Cardiac muscle cell (in vitro differentiated cells and primary cell): ENCODE measurements at places on chromosomes 3 and 15. TPM values are rescaled to one million over a fixed set of nuclear protein-coding genes. Genes with fewer than 3 reads are reported as not detected.
A peak's percentile ranks its signal among the peaks of the same experiment; 100 is the strongest.

DNA sequence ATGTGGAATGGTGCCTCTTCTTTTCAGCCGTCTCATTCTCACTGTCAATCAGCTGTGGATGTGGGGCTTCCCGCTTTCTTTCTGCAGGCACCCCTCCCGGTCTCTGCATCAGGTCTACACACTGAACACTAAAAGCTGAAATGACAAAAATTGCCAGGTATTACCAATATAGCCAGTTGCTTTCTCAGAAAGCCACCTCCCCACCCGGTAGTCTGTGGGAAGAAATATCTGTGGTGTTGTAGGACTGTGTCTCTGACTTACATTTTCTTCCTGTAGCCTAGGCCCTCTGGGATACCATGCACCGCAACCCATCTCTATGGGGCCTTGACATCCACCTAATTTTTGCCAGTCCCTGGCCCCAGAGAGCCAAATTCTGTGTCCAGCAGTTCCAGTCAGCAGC is 19.2 kb upstream of the EPHB1 start:
- peaks cover 14% of the 10 kb centered on the region for H3K27me3 ChIP-seq
- no peak overlapping the region for H3K4me3 ChIP-seq
- no peak overlapping the region for H3K27ac ChIP-seq
- peaks cover 7% of the 10 kb centered on the region for H3K4me1 ChIP-seq
- no peak for DNase-seq

DNA sequence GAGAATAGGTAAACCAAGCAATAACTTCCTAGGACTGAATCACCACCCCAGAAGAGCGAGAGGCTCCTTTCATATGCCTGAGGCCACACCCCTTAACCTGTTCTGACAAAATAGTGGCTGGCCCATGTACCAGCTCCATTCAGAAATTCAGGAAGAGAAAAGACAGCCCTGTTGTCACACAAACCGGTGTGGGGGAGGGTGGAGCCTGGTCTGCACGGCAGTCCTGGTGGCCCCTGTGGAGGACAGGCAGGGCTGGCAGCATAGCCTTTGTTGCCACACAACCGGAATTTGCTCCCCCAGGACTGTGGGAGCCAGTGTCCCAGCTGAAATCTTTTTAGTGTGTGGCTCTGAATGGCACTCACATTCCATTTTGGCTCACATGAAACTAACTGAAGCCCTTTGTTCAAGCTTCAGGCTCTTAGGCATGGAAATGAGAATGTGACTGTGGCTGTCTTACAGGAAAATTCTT is 23.8 kb downstream of the RLBP1 start:
- peak overlapping the region; percentile 70 for H3K27ac ChIP-seq
- no peaks in the 10 kb centered on the region for H3K27me3 ChIP-seq
- H3K4me1 ChIP-seq: peaks cover 23% of the 10 kb centered on the region
- H3K36me3 ChIP-seq: peaks cover 10% of the 10 kb centered on the region
- no peak overlapping the region for H3K4me3 ChIP-seq
- no peak for DNase-seq

GRCh38 chr15:78695046-78695671 is 54.1 kb upstream of the CHRNB4 start:
- peaks cover 5% of the 10 kb centered on the region for H3K4me1 ChIP-seq
- H3K4me3 ChIP-seq: no peak overlapping the region
- H3K36me3 ChIP-seq: no peaks in the 10 kb centered on the region
- H3K27ac ChIP-seq: no peak overlapping the region
- H3K27me3 ChIP-seq: no peaks in the 10 kb centered on the region

- H3K27me3 ChIP-seq: no peaks in the 10 kb centered on the region
- H3K27ac ChIP-seq: no peak overlapping the region
- H3K36me3 ChIP-seq: no peaks in the 10 kb centered on the region
- no peaks in the 10 kb centered on the region for H3K4me1 ChIP-seq
- DNase-seq: no peak
- H3K4me3 ChIP-seq: no peak overlapping the region
Measured at GRCh38 chr3:8638994-8639658, 5.5 kb downstream of the SSUH2 start.

DNA sequence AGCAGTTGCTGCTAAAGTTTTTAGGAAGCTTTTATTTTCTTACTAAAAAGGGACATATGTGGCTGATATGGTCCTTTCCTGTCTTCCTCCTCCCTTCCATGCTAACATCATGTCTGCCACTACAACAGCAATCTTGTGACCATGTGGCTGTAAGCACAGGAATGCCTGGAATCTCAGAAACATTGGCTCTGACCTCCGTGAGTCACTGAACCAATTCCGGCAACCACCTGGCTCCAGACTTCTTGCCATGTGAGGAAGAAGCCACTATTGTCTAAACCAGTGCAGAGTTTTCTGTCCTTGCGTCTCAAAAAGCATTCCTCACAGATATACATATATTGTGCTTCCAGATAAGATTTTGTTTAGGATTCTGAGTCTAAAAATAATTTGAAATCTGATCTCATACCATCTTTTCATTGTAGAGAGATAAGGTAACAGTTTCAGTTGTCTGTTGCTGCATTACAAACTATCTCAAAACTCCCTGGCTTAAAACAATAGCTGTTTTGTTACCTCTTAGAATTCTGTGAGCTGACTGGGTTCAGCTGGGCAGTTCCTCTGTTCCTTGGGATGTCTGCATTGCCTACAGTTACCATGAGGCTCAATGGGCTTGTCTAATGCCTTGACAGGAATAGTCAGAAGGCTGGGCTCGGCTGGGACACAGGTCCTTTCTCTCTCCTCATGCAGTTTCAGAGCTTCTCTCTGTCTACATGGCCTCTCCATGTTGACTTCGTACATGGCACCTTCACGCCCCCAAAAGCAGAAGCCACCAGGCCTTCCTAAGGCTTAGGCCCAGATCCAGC is 77.3 kb upstream of the MAGI1 start:
- H3K27ac ChIP-seq: peak overlapping the region; percentile 88
- H3K4me1 ChIP-seq: peaks cover 20% of the 10 kb centered on the region
- H3K27me3 ChIP-seq: no peaks in the 10 kb centered on the region
- no peaks in the 10 kb centered on the region for H3K36me3 ChIP-seq
- no peak overlapping the region for H3K4me3 ChIP-seq

DNA sequence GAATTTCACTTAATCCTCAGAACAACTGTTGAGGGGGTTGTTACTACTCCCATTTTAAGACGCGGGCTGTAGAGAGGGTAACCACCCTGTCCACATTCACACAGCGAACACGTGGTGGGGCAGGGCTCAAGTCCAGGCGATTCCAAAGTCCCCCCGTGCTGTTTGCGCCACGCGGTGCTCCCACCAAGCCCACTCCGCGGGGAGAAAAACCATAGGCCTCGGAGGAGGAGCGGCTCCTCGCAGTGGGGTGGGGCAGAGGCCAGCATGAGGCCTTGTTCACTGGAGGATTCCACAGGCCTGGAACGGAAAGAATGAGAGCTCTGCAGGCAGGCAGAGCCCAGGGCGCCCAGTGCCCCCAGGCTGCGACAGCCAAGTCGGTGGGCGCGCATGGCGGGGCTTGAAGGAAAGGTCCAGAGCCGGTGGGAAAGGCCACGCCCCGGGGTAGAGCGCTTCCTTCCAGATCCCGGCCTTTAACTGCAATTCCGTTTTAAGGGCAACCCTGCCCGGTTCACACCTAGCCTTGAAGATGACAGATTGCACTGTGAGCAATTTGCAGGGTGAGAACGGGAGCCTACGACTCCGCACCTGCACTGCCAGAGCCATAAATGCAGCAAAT is 161.8 kb upstream of the TBL1XR1 start:
- no peaks in the 10 kb centered on the region for H3K27me3 ChIP-seq
- H3K27ac ChIP-seq: peak overlapping the region; percentile 82

DNA sequence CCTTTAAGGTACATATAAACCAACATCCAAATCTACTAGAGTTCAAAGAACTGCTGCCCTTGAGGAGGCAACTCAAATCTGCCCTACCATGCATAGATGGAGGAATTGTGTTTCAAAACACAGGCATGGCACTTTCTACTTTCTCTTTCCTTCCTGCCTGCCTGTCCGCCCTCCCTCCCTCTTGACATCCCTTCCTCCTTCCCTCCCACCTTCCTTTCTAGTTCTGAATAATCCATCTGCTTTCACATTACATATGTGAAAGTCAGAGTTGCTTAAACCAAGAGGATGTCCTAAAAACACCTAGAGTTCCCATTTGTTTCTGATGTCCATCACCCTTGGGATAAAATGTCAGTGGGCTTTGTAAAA is 537.6 kb downstream of the FOXP1 start:
- DNase-seq: no peak
- no peaks in the 10 kb centered on the region for H3K27me3 ChIP-seq
- no peak overlapping the region for H3K4me3 ChIP-seq
- peaks cover 47% of the 10 kb centered on the region for H3K36me3 ChIP-seq

- no peak overlapping the region for H3K4me3 ChIP-seq
- H3K27me3 ChIP-seq: no peaks in the 10 kb centered on the region
- H3K36me3 ChIP-seq: no peaks in the 10 kb centered on the region
- peaks cover 11% of the 10 kb centered on the region for H3K4me1 ChIP-seq
- H3K27ac ChIP-seq: peak overlapping the region; percentile 65
Measured at GRCh38 chr15:52280326-52281084, 15.1 kb downstream of the MYO5C start.

ZNF385D gene
- polyA plus RNA-seq: 10.6 and 11.8 TPM in 2 replicates

GOLGA6L7 gene
- polyA plus RNA-seq: 0.52 and 0.59 TPM in 2 replicates

EPB42 gene
- 0.94 TPM in 1 of 2 replicates, not detected in the other for polyA plus RNA-seq

GPR62 gene
- polyA plus RNA-seq: 0.94 and 2.2 TPM in 2 replicates

SCG5 gene
- 15.5 and 20.2 TPM in 2 replicates for polyA plus RNA-seq

C3orf22 gene
- polyA plus RNA-seq: not detected in 2 replicates
